Retina (tissue), 1 donor: ENCODE measurements at places on chromosomes 2 and 18.

GRCh38 chr2:27320958-27321543, 1.8 kb downstream of the MPV17 start:
- DNase-seq, result no peak

- DNase-seq, result no peak
These were observed 48.7 kb upstream of the NBEAL1 start for GRCh38 chr2:202965810-202966460.

GRCh38 chr2:10772868-10773215, 39.7 kb downstream of the PDIA6 start:
- no peak for DNase-seq

GRCh38 chr2:168814939-168815907, 12.8 kb downstream of the NOSTRIN start:
- no peak for DNase-seq

DNA sequence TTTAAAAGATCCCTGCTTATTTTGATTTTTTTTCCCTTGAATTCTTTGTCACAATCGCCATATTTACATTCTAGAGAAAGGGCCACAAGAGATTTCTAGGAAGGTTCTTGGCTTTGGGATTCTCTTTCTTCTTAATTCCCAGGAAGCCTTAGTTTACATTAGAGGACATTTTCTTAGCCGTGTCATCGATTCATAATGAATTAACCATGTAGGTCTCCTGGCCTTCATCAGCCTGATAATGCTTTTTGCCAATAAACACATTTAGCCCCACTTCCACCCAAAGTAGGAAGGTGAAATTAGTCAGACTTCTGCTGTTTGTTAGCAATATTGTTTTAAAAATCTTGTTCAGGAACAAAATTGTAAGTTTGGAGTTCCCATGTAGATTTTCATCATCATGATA, 71.3 kb upstream of the LPIN2 start:
- no peak for DNase-seq

DNA sequence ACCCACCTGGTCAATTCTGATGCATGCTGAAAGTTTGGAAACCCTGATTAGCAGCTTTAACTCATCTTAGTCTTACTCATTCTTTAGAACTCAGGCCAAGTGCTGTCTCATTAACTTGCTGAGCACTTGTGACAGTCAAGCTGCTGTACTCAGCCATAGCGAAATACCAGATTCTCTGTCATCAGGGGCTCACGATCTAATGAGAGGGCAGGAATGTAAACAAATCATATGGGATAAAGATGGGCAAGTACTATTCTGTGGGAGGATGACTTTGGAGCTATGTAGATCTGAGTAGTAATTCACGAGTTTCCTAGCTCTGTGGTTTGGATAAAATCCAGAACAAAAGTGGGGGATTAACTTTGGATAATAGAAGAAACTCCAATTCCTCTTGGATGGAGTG, 376.6 kb downstream of the HRH4 start:
- peak; percentile 19 for DNase-seq

- DNase-seq, result no peak
These were observed 83.2 kb downstream of the CTIF start for GRCh38 chr18:48621815-48622555.

GRCh38 chr2:20646446-20646845, 4.5 kb downstream of the HS1BP3 start:
- DNase-seq, result no peak

DNA sequence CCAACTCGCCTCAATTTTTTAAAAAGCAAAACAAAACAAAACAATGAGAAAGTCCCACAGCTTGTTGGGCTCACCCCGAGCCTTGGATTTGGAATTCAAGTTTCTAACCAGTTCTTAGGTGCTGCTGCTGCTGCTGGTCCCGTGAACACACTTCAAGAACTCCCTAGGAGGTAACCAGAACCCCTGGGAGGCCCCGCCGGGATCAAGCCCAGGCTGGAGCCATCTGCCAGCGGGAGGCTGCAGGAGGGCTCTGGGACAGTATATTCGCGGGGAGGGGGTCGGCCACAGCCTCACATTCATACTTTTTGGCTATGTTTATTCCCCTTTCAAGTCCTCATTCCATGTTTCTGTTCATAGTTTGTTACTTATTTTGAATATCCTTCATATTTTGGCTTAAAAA, 223.4 kb downstream of the TFCP2L1 start:
- DNase-seq, result no peak

GRCh38 chr2:47226132-47226922, 71.2 kb upstream of the STPG4 start:
- DNase-seq, result peak; percentile 46

- DNase-seq, result no peak
These were observed 7.2 kb upstream of the HNMT start for GRCh38 chr2:137957033-137957432.

DNA sequence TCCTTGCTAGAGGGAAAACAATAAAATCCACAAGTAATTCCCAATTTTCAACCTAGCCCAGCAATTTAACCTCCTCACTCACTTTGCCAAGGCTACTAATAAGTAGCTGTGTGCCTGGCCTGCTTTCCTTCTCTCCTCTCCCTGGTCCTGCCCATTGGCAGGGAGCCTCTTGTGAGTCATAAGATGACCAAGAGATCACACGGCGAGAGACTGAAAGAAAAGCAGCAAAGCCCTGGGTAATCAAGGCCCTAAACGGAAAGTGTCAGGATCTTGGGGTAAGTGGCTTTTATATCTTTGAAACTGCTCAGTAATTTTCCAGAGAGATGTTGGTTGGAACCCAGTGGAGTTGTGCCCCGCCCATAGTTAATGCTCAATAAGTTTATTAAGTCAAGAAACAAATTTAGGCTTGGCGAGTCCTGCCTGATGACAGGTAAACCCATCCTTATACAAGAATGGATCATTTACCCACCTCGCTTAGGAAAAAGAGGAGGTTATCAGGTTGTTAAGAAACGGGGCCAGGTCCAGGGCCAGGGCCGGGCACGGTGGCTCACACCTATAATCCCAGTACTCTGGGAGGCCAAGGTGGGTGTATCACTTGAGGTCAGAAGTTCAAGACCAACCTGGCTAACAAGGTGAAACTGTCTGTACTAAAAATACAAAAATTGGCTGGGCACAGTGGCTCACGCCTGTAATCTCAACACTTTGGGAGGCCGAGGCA, 10.0 kb upstream of the ADAM17 start:
- DNase-seq, result no peak

DNA sequence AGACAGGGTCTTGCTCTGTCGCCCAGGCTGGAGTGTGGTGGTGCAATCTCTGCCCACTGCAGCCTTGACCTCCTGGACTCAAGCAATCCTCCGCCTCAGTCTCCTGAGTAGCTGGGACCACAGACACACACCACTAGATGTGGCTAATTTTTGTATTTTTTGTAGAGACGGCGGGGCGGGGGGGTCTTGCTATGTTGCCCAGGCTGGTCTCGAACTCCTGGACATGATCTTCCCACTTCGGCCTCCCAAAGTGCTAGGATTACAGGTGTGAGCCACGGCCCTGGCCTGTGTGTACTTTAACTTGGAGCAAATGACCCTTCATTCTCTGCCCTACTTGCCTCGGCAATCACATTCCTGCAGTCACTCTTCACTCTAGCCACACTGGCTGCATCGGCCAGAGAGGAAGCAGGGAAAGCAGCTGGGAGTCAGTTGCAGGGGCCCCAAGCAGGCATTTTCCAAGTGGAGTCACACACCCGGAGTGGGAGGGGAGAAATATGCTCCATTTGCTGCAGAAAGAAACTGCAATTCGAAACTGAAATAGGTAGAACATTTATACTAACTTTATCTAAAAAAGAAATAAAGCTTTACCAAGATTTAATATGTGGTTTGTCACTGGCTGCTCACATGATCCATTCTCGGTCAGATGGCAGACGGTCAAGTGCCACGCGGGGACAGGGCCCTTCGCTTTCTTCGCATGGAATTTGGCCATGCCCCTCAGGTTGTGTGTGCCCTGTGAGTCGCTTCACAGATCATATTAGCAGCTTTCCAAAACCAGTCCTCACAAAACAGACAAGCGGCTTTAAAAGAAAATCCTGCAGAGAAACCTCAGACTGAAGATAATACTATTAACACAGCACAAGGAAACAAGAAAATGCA, 37.1 kb downstream of the FAM161A start:
- no peak for DNase-seq

GRCh38 chr2:9255416-9255815, 48.8 kb downstream of the ASAP2 start:
- DNase-seq, result no peak

GRCh38 chr18:45328811-45329210, 286.5 kb upstream of the SLC14A2 start:
- DNase-seq, result no peak

DNA sequence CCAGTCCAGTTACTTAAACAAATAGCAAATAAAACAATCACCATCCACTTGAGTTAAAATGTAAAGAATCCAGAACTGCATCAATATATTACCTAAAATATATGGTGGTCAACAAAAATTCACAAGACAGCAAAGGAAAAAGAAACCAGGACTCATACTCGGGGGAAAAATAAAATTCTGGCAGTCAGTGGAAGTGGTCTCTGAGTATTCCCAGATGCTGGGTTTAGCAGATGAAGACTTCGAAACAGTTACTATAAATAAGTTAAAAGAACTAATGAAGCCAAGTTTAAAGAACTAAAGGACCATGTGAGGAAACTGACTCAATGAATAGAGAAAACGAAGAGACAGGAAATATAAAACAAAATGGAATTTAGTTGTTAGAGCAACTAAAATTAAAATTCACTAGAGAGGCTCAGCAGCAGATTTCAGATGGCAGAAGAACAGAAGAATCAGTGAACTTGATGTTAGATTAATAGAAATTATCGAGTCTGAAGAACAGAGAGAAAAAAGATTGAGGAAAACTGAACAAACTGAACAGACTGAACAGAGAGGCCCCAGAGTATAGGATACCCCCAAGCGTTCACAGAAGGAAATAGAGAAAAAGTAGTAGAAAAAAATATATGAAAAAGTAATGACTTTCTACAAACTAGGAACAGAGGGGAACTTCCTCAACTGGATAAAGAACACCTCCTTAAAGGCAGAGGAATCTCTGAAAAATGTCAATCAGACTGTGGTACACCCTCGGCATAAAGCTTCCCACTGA, 27.9 kb downstream of the MGAT4A start:
- DNase-seq, result no peak

DNA sequence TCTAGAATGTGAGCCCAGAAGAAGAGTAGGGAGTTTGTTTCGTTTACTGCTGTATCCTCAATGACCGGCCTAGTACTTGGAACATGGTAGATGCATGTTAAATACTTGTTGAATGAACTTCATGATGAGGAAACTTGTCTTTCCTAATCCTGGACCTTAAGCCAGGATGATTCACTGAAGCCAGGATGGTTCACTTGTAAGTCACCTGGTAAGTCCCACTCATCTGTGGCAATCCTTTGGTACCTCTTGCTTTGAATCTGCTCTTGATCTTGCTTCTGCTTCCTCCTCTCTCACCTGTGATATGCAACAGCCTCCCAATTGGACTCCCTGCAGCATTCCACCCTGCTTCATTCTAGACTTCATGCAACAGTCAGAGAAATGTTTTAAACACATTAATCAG, 43.6 kb downstream of the QPCT start:
- DNase-seq, result no peak

GRCh38 chr18:74513883-74514205, 17.7 kb downstream of the CNDP2 start:
- DNase-seq, result no peak

GRCh38 chr2:188129677-188130076, 162.0 kb upstream of the GULP1 start:
- DNase-seq, result no peak

DNA sequence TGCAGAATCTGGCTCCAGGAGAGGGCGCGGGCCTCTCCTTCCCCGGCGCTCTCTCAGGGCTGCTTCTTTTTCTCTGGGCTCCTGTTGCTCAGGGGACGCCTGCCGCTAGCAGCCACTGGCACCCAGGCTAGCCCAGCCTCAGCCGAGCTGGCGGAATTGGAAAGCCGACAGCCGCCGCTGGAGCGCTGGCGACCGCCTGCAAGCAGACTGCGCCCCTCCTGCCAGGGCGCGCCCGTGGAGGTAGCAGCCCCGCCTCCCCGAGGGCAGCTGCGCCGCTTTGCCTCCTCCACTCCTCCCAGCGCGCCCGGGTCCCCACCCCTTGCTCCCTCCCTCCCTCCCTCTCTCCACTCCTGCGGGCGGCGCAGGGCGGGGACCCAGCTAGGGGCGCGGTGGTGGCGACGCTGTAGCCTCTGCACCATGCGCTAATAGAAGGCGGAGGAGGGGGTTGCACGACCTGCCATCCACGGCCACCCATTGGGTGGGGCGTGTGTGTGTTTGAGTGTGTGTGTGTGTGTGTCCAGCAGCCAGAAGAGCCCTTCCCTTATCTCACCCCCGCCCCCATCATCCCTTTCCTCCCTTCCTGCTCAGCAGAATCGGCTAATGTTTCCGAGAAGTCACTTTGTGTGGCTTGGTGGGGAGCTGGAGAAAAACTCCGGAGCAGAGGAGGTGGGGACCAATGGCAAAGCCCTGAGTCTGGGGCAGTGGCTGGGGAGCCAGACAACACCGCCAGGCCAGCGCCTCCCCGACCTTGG, at the start of gene SCN9A:
SCN9A (minus strand) TSS at position 209 of the 752 bp plus-strand sequence. CDS start 64,188 bp downstream, outside the sequence.
- peak; percentile 92 for DNase-seq

DNA sequence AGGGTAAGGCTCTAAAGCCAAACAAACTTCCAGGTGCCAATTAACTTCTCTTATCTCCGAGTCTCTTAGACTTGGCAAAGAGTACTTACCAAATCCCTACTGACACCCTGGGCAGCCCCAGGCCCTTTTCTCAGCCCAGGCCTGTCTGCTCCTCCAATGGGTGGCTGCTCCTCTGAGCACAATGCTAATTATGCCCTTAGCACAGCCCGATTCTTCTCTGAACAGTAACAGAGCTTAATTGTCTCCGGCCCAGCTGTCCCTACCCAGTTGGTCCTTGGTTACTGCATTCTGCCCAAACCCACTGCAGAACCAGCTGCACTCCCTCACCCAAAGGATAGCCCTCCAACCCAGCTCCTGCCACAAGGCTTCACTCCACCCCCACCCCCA, 110.3 kb downstream of the SMAD7 start:
- DNase-seq, result no peak

DNA sequence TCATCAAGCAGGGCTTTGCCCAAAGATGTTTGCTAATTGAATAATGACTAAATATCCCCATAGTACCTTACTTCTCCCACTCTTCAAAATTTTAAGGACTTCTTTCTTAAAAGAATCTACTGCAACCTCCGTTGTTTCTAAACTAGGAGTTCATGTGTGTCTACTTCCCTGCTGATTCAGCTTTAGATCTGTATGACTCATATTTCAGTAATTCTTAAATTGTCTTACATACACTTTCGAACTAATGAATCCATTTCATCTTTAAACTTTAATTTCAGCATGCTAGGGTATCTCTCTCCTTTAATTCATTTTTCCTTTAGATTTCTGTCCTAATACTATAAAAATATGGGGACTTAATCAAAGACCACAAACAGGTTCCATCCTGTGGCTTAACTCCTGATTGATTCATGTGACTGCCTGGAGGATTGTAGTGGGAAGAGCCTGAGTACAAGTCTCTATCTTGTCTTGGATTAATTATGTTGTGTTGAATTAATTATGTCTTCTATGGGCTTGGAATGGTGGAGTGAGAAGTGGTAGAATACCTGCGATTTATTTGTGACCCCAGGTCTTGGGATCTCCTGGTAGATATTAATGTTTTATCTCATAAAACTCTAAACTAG, 24.9 kb upstream of the COL5A2 start:
- no peak for DNase-seq

GRCh38 chr2:117273009-117273671, 541.4 kb upstream of the DDX18 start:
- no peak for DNase-seq

- no peak for DNase-seq
These were observed 456.3 kb upstream of the MYT1L start for GRCh38 chr2:2787301-2787907.

GRCh38 chr2:58127111-58127510, 80.5 kb downstream of the VRK2 start:
- DNase-seq, result no peak
